ENCODE measurements at places on chromosomes 7 and 10.

DNA sequence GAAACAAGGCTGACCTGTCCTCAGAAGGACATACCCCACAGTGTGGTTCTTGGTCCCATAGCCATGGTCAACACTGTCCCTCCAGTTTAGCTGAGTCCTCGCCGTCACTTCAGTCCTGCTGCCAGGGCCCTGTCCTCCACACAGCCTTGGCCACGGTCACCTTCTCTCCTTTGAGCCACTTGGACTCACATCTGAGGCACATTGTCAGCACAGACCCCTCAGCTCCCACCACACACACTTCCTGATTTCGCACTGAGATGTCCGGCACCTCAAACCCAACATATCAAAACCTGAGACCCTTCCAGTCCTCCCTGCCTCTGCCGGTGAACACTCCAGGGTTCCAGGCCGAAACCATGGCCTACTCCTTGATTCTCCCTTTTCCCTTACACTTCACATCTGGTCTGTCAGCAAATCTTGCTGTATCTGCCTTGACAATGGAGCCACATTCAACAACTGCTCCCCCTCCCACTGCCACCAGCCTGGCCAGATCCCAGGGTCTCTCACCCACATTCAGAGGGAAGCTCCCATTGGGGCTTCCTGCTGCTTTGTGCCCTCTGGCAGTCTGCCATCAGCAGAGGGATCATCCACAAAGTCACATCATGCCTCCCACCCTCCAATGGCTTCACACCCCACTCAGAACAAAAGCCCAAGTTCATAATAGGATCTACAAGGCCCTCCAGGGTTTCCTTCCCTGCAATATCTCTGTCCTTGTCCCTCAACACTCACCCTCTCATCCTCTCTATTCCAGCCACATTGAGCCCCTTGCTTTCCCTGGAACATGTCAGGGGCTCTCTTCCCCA is 219.6 kb upstream of the SHH start:
- DNase-seq = no peak

DNA sequence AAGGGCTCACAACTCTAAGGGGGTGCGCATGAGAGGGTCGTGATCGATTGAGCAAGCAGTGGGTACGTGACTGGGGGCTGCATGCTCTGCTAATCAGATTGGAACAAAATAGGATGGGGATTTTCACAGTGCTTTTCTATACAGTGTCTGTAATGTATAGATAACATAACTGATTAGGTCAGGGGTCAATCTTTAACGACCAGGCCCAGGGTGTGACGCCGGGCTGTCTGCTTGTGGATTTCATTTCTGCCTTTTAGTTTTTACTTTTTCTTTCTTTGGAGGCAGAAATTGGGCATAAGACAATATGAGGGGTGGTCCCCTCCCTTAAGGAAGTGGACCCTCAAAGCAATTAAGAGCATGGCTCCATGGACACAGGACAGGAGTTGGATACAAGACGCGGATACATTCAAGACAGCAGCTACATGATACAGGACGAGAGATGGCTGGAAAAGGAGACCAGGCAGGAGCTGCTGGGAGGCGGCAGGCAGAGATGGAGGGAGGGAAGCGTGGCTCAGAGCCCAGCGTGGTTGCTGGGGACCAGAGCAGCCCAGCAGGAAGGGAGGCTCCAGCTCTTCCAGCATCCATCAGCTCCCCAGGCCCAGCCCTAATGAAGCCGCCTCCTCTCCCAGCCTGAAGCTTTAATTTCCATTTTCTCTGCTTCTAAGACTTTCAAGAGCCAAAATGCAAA is 31.6 kb downstream of the GSDME start:
- no peak for DNase-seq

- no peak for DNase-seq
Observed at GRCh38 chr7:87853237-87853864, 22.8 kb downstream of the SLC25A40 start.

DNA sequence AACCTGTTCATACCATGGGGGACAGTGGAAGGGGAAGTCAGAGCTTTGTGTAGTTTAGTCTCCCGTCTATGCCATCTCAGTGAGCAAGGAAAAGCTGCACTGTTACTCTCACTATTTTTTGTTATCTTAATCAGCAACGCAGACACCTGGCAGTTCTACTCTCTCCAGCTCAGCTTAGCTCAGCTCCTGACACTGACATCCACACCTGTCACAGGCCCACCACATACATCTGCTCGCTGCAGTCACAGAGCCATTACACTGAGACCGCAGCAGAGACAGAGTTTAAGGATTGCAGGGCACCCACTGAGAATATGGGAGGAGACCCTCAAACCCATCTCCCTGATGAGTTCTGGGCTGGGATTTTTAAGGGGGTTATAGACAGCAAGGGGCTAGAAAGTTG is 257.3 kb upstream of the AKR1E2 start:
- DNase-seq = no peak

DNA sequence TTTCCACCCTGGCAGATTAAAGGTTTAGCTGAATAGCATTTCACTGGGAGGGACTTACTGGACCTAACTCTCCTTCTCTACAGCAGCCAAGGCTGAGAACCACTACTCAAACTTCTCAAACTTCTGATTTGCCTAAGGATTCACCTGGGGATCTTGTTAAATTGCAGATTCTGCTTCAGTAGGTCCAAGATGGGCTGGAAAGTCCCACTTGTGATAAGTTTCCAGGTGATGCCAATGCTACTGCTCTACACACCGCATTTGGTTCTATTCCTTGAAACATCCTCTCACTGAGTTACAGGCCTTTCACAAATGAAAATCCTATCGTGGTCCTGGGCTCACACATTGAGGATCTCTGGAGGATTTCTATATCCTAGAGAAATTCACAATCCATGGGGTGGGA is 147.9 kb downstream of the CHCHD3 start:
- DNase-seq = no peak

- no peak for DNase-seq
Observed at GRCh38 chr7:37759526-37759925, 76.0 kb downstream of the GPR141 start.

DNA sequence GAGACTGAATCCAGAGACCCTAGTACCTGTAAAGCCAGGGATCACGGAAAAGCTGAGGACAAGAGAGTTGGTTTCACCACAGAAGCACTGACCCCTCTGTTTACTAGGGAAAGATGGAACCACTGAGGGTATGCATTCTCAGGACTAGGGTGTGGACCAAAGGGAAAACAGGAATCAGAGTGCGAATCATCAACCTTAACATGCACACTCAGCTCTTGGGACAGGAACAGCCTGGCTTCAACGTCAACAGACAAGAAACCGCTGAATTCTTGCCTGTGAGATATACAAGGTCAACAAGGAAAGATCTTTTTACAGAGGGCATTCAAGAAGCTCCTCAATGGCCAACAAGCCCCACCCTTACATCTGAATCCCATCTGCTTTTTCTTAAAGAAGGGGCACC is 14.9 kb downstream of the TNRC18 start:
- DNase-seq = no peak

GRCh38 chr7:80145780-80146422 is 11.3 kb downstream of the GNAI1 start:
- no peak for DNase-seq

DNA sequence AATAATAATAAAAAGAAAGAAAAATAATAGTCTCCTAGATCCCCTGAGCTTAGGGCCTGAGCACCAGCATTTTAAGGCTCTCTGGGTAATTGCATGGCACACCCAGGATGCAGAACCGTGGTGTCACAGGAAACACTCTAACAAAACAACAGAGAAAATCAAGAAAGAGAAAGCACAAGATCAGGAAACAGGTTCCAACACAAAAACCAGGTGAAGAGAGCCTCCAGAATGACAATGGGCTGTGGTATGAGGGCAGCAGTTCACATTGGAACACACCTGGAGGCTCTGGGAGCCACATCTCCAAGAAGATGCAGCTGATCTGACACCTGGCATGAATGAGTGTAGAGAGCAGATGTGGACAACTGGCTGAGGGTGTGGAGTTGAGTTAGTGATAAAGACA is 7.1 kb downstream of the MMRN2 start:
- DNase-seq = no peak

DNA sequence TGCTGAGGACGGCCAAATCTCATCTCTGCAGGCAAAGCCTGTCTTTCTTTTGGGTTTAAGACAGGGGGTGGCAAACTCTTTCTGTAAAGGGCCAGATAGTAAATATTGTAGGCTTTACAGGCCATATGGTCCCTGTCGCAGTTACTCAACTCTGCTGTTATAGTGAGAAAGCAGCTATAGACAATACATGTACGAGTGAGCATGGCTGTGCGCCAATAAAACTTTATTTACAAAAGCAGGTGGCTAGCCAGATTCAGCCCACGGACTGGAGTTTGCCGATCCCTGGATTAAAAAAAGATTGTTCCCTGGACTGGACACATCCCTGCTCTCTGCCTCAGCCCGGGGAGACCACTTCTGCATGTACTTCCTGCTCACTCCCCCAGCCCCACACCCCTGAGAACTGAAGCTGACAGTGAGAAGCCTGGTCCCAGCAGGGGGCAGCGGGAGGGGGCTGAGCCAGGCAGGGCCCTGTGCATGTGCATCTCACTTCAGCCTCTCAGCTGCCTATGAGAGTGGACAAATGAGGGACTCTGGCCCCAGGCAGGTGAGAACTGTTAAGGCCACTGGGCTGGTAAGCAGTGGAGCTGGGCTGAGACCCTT is 392.4 kb downstream of the PLXNA4 start:
- DNase-seq = no peak

Measured in activated CD8-positive, alpha-beta memory T cell treated with anti-CD3 and anti-CD28 coated beads for 1 hour (primary cell).